NT2/D1 (cell line): ENCODE measurements at places on chromosomes 2 and 18.
A peak's percentile ranks its signal among the peaks of the same experiment; 100 is the strongest.

- no peak for DNase-seq
Measured at GRCh38 chr18:33560686-33561370, 17.2 kb upstream of the ASXL3 start.

DNA sequence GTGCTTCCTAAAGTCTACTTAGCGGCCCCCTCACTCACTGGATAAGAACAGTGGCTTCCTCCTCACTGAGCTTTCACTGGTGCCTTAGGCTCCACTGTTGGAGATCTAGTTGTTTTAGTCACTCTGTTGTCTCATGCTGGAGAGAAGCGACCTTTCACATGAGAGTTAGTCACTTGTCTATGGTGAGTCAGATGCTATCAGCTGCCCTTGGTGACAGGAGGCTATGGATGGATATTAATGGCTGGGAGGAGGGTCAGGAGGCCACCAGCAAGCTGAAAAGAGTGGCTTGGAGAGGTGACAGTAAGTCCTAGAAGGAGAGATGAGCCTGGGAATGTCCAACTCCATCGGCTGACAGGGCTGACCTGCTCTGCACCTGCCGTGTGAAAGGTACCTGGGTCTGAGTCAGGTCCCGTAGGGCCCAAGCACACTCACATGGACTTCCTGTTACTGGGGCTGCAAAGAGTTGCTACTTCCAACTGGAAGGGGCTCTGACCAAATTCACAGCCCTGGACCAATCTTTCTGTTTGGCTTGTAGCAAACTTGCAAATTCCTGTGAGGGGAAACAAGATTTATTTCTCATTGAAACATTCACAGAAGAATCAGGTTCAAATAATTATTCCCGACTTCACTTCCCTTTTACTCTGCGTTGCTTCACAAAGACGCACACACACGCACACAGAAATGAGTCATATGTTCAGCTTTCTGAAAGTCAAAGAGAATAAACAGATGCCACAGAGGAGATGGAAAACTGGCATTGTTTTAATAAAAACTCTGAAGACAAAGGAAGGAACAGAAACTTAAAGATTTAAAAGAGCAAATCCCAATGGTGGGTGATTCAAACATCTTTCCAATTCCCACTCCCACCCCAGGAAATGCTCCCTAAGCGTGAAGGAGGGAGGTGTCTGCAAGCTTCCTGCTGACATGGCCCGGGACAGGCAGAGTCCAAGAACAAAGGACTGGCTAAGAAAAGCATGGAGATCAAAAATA lies 203.5 kb upstream of the TWIST2 start:
- no peak for DNase-seq

GRCh38 chr2:200667413-200667812 lies 81.6 kb downstream of the AOX1 start:
- no peak for DNase-seq

DNA sequence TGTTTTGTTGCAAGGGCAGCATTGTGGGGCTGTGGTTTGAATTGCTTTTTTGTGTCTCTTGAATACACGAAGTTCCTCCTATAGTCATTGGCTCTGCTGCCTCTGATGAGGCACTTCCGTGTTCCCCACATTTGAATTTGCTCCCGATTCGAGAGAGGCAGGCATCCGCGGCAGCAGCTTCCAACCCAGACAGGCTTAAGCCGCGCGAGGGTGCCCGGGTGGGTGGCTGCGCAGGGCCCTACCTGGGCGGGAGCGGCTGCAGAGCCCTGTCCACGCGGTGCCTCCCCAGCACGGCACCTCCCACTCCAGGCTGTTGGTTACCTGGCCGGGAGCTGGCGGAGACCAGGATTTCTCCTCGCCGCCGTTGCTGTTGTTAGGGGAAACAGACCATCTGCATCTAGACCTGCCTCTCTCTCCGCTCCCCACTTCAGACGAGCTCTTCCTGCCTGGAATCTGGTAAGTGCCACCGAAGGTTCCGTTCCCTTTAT lies 151.3 kb downstream of the NEDD4L start:
- DNase-seq = no peak

- peak; percentile 46 for DNase-seq
Measured at GRCh38 chr2:109694190-109694589, 80.0 kb downstream of the SOWAHC start.

DNA sequence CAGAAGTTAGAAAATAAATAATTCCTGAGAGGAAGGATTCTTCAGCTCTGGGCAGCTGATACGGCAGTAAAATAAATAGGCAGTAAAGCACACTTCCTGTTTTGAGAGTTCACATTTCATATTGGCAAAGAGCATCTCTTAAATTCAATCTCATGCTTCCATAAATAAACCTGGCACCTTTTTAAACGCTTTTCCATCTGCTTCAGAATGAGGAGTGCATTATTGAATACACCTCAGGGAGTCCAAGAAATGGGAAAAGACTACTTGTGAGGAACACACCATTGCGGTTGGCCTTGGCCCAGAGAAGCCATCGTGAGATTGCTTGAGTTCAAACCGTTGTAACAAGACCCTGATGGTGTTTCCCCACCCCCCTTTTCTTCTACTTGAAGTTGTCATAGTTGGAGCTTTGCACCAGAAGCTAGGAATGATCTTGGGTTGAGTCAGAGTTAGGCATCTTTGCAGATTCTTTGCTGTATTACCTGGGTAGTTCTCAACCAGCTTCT lies 123.9 kb downstream of the RDH14 start:
- DNase-seq = no peak

- no peak for DNase-seq
Measured at GRCh38 chr2:128377071-128377910, 58.6 kb upstream of the HS6ST1 start.

DNA sequence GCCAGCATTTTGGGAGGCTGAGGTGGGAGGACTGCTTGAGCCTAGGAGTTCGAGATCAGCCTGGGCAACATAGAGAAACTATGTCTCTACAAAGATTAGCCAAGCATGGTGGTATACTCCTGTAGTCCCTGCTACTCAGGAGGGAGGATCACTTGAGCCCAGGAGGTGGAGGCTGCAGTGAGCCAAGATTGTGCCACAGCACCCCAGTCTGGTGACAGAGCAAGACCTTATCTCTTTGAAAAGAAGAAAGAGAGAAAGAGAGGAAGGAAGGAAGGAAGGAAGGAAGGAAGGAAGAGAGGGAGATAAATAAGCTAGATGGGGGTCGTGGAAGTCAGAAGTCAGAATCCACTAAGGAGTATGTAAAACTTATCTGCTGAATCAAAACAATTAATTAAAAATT lies 16.2 kb downstream of the GPR75 start:
- DNase-seq = no peak

- no peak for DNase-seq
Measured at GRCh38 chr2:130183512-130184373, 1.7 kb downstream of the MZT2B start.

DNA sequence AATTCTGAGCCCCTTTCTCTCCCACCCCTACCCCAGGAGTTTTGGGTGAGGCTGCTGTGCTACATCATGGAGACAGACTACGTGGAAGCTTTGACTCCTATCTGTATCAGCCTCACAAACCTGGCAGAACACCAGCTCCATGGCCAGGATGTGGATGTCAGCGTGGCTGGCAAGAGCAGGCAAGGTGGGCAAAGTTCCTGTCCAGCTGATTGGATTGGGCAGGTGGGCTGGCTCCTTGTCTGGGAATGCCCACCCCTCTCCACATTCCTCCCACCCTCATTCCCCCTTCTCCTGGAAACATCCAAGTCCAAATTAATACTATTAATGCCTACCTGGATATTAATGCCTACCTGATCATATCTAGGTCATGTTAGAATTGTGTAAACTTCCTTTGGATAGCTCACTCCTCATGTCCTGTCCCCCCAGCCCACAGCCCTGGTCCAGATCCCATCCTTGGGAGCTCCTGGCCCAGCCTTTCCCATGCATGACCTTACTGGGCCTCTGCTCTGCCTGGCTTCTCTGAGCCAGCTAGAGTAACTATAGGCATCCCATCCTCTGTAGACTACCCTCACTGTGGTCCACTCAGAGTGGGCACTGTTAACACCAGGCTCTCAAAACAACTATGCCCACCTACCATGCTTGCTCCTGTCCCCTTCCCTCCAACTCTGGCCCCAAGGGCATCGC lies 24.1 kb downstream of the MROH2A start:
- no peak for DNase-seq

- no peak for DNase-seq
Measured at GRCh38 chr2:124501575-124502152, 476.6 kb downstream of the CNTNAP5 start.

- DNase-seq = no peak
Measured at GRCh38 chr2:188569431-188570165, 277.9 kb downstream of the GULP1 start.

GRCh38 chr18:28398471-28398870 lies 221.5 kb upstream of the CDH2 start:
- no peak for DNase-seq

- DNase-seq = no peak
Measured at GRCh38 chr2:120235681-120236080, 12.5 kb upstream of the TMEM185B start.

DNA sequence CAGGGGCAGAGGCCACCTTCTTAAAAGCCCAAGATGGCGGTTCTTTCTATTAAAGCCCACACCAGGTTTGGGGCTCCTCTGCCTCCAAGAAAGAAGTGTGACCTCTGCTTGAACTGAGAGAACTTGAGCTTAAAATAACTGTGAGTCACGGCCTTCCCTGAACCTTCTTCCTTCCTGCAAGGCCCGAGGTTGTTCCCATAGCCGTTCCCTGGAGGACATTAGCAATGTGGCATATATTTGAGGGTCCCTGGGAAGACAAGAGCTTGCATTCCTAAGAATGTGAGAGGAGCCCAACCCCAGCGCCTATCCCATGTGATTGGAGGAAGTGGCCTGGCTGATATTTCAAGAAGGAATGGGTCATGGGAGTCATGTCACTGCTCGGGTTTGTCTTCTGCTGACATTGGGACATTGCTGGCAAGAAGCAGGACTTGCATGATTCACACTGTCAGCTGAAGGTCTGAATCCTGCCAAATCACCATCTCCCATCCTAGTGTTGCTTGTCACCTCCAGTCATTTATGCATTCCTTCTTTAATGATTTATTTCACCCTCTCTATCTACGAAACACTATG lies 168.1 kb downstream of the TRIB2 start:
- DNase-seq = no peak

- DNase-seq = peak; percentile 33
Measured at GRCh38 chr2:68196120-68196716, 38.5 kb downstream of the PNO1 start.

DNA sequence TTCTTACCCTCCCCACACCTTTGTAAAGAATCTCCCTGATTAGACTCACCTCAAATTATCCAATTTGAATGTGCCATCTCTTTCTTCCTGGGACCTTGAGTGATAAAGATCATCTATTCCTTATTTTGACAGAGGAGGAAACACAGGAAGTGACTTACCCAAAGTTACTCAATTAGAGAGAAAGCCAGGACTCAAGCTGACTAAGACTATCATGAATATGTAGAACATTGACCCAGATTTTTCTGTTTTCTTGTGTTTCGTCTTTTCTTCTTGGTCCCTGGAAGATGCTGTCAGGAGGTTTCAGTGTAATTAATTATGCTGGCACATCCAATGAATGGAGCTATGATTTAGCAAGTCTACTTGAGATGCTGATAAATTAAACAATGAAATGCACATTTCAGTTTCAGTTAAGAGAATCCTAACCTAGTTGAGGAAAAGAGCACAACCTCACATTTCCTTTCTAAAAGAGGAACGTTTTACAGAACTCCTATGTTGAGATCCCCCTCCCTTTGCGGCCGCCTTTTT lies 380.4 kb downstream of the CLIP4 start:
- DNase-seq = no peak

GRCh38 chr2:72561621-72562318 lies 264.1 kb downstream of the EXOC6B start:
- no peak for DNase-seq

DNA sequence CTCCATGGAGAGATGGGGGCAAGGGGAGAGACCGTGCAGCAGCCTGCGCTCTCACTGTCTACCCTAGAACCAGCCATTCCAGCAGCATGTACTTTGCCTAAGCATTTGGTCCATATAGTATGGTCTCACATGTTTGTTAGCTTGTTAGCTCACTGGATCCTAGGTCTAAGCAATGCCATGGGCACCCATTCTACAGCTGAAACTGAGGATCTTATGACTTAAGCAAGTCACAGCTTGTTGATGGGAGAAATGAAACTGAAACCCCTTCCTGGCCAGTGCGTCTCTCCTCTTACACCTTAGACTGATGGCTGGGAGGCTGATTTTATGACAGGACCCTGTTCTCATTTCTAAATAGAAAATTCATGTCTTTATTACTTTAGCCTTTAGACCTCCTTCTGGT lies 90.1 kb downstream of the EPAS1 start:
- no peak for DNase-seq

DNA sequence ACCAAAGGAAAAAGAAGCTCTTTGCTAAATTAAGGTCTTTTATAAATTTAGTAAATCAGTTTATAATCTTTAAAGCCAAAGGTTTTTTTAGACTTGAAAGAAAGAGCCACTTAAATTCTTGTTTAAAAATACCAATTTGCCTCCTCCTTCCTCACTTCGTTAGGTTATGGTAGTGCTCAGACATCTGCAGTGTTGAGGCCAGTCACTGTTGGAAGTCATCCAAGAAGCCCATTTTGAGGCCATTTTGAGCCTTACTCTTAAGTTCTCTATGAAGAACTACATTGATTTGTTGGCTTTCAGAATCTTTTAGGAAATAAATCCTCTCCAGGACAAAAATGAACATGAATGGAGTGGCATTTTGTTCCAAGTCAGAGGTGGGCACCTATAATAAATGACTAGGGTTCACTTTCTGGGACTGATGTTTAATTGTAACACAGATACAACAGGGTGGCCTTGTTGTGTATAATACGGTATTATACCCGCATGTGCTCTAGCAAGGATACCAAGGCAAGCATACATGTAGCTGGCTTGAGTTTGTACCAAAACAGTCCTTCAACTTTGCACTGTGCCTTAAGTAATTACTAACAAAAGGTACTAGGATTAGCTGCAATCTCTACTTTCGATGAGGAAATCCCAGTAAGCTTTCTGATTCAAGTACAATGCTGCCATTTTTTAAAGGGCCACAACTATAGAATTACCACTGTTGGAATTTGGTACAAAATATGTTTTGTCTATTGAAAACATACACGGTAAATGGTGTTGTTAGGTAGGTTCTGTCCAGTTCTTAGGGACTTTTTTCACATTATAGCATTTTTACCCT lies 22.8 kb downstream of the SLC66A3 start:
- DNase-seq = no peak

DNA sequence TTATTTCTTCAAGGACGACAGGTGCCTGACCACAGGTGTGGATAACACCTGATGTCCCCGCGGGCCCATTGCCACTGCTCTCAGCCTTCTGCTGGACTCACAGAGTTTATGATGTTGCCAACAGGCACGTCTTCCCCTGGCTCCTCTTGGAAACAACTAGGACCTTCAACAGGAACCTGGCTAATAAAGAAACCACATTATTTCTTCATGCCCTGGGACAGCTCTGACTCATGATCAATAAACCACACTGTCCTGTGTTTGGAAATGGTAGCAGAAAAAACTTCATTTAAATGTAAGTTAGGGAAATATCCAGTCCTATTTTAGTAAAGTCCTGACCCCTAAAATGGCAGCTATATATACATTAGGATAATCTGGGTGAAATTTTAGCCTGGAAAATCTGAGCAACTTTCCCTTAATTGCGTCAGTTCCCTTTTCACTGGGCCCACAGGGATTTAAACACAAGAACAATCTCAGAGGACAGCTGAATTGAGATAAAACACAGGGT lies 158.9 kb downstream of the VAPA start:
- DNase-seq = no peak

- DNase-seq = no peak
Measured at GRCh38 chr2:241315879-241316631, at the start of gene SEPTIN2. TSS of gene SEPTIN2 (plus strand) at chr2:241315925. CDS start at chr2:241324233, 8,308 bp downstream.

GRCh38 chr2:215728504-215729065 lies 284.8 kb downstream of the MREG start:
- DNase-seq = no peak
